ENCODE measurements at places on chromosomes 7 and 10.

DNA sequence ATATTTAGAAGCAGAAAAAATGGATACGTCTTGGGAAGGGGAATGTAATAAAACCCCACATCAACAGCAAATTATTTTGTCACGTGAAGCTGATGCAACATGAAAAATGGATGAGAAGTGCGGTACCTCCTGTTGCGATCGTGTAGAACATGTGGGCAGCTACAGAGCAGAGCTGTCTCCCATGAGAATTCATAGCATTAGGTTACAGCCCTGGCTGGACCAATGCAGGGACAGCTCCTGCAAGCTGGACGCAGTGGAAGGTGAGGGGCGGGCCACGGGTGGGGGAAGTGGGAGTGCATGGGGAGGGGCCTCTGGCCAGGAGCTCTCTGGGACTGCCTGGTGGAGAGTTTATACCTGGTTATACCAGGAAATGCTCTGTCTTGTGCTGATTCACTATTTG, 120.3 kb downstream of the GATA3 start:
- no peak for DNase-seq

GRCh38 chr7:139931190-139931934, 102.3 kb downstream of the TBXAS1 start:
- DNase-seq: no peak

- DNase-seq: no peak
Measured at GRCh38 chr10:46050941-46051623, 5.0 kb upstream of the MSMB start.

- DNase-seq: no peak
Measured at GRCh38 chr7:41566581-41566980, 136.3 kb downstream of the INHBA start.

- no peak for DNase-seq
Measured at GRCh38 chr10:89255793-89256192, 4.2 kb upstream of the LIPA start.

Measured in GOT3 (cell line).